Right ventricle myocardium inferior (tissue), 1 donor: ENCODE measurements at places on chromosomes 7 and 10. TPM values are rescaled to one million over a fixed set of nuclear protein-coding genes. Genes with fewer than 3 reads are reported as not detected.

Gene FGL2
- 13.0 TPM for total RNA-seq

Gene MRLN
- not detected for total RNA-seq

Gene PSMC2
- 131 TPM for total RNA-seq

Gene TSPAN15
- total RNA-seq = 11.8 TPM

Gene SLC26A5
- not detected for total RNA-seq

Gene NANOS1
- 16.0 TPM for total RNA-seq

Gene CPN1
- total RNA-seq = not detected

Gene NPC1L1
- 0.05 TPM for total RNA-seq

Gene ENKUR
- total RNA-seq = not detected

Gene CPSF4
- total RNA-seq = 18.9 TPM

Gene ADGRA1
- not detected for total RNA-seq

Gene GPR15LG
- total RNA-seq = not detected

Gene OGDHL
- 1.9 TPM for total RNA-seq

Gene CASP2
- total RNA-seq = 11.8 TPM

Gene GBX1
- 2.4 TPM for total RNA-seq

- DNase-seq = no peak
Observed at GRCh38 chr7:111104710-111105109, 13.8 kb downstream of the LRRN3 start.

- no peak for DNase-seq
Observed at GRCh38 chr10:3959370-3960325, 174.6 kb upstream of the KLF6 start.

DNA sequence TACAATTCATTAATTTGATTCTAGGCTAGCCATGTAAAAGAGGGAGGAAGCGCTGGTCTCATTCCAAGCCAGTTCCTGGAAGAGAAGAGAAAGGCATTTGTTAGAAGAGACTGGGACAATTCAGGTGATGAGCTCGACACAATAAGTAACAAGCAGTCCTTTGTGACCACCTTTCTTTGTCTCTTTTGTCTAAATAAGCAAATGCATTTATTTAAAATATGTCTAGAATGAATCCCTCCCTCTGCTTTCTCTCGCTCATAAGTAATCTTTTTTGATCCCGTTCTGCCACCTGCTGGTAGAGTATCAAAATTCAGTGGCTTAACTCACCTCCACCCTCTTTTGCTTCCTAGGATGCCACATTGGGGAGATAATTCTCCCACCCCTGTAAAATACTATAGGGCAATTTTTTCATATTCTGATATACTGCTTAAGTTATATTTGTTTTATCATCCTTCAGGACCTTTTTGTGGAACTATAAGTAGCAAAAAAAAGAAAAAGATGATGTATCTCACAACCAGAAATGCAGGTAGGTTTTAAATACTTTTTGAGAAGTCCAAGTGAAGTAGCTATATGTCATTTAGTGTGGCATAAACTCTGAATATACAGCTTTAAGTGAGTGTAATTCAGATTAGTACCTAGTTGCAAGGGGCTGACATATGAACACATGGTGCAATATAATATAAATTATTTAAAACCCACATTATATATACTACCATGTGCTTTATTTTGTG, 91.5 kb downstream of the GSDME start:
- DNase-seq = no peak

DNA sequence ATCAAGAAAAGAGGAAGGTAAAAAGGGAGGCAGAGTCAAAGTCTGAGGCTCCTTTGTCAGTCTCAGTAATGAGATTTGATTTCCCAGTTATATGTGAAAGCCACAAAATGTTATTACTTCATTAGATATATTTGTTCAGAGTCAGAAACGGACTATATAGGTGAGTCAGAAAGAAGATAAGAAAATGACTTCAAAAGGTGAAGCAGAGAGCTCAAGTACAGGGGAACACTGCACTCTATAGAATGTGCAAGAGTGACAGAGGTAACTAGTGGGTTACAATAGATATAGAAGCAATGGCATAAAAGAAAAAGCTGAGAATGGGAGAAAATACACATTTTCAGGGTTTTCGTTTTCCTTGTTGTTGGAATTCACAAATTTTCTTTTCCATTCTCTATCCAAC, 43.3 kb downstream of the DGKB start:
- DNase-seq = no peak

DNA sequence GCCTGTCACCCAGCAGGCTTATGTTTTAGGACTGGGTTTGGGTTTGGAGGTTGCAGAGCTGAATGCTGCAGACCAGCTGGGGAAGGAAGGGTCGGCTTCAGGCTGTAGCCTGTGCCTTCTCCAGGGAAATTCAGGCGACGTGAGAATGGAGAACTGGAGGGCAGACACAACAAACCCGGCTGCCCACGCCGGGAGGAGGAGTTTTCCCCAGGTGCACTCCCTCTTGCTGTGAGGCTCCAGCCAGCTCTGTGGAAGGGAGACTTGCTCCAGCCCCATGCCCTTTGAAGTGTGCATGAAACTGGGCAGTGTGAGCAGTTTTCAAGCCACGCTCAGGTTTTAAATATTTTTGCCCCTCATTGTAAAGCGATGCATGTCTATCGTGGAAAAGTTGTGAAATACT, 279.1 kb downstream of the CCSER2 start:
- DNase-seq = no peak

GRCh38 chr10:116760919-116761318, 18.6 kb upstream of the HSPA12A start:
- no peak for DNase-seq

DNA sequence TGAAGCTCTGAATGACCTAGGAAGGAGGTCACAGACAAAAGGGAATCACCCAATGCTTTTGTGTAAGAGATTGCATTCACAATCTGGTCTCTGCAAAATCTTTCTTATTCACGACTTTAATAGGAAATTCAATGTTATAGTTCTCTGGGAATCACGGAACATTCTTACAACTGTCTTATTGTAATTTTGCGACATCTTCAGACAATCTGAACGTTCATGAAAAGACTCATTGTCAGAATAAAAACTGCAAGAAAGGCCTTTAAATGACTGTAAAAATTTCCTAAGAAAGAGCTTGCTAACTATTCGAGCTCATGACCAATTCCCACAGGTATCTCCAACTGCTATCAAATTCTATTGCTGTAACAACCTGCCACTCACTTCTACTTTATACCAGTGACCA, 130.7 kb downstream of the DGKI start:
- DNase-seq = no peak

GRCh38 chr7:37218956-37219355, 229.7 kb downstream of the ELMO1 start:
- DNase-seq = no peak

- no peak for DNase-seq
Observed at GRCh38 chr7:111842491-111842890, 280.2 kb upstream of the IMMP2L start.

- no peak for DNase-seq
Observed at GRCh38 chr10:78747401-78748234, 321.1 kb upstream of the ZMIZ1 start.

- DNase-seq = no peak
Observed at GRCh38 chr10:12025591-12025990, 17.0 kb downstream of the UPF2 start.

GRCh38 chr10:124521429-124521871, 59.8 kb downstream of the LHPP start:
- no peak for DNase-seq

DNA sequence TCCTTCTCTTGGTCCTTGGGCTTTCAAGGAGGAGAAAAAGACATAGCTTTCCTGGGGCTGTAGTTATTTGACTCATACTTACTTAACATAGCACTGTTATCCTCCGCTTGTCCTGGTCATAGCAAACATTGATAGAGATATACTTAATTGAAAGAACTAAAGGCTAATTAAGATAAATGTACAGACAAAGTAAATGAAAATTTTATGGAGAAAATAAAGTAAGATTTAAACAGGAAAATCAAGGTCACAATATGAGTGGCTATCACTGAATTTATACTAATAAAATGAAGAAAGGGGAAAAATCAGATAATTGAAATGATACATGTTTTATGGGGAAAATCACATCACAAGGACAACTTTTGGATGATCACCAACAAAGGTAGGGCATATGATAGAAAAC, 849.7 kb downstream of the GRM8 start:
- no peak for DNase-seq

- no peak for DNase-seq
Observed at GRCh38 chr7:128036226-128036940, 5.1 kb upstream of the LRRC4 start.

DNA sequence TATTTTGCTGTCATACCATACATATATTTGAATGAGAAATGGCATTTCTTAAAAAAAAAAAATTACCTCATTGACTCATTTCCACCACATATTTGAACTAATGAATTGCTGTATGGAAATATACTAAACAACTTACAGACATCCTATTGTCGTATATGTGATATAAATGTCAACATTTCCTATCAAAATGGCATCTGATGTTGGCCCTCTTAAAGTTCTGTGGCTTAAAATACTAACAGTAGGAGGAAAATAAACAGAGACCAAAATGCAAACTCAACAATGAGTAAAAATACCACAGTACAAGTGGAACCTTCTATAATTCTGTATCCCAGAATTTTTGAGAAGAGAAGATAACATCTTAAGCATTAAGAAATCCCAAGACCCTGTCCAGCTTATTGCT, 405.6 kb upstream of the GALNT17 start:
- DNase-seq = no peak

- no peak for DNase-seq
Observed at GRCh38 chr7:122310119-122311021, 5.8 kb upstream of the FEZF1 start.

- DNase-seq = no peak
Observed at GRCh38 chr7:21568762-21569161, 25.9 kb downstream of the DNAH11 start.

DNA sequence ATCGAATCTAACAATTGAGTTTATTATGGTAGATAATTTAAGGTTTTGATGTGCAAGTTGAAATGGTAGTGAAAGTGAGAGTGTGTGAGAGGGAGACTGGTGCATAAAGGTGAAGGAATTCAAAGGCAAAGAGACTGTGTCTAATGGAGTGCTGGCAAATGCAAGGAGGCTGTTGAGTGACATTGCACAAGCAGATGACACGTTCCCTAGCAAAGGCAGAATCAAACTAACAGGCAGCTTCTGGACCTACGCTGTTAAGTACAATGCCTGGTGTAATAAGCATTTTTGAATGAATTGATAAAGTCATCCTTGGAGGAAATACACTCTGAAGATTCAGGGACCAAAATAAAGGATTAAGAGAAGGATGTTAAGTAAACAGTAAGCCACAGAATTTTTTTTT, 11.7 kb upstream of the GPR141 start:
- DNase-seq = no peak

- no peak for DNase-seq
Observed at GRCh38 chr10:21078410-21079329, 181.6 kb upstream of the NEBL start.

GRCh38 chr10:132162021-132162531, 24.7 kb upstream of the DPYSL4 start:
- no peak for DNase-seq

DNA sequence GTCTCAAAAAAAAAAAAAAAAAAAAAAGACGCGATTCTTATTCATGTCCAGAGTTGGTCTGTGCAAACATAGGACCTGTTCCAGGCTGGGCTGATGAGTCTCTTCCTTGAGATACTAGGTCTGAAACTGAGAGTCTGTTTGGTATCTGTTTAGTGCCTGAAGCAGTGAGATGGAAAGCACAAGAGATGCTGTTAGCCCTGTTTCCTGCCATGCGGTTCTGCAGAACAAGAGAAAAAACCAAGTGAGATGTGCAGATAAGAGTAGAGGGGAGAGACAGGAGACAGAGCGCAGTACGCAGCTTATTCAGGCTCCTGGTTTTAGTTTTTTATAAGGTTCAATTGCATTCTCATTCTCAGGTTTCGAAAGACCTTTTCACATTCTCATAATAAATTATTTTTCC, 85.8 kb upstream of the PRKCQ start:
- no peak for DNase-seq

DNA sequence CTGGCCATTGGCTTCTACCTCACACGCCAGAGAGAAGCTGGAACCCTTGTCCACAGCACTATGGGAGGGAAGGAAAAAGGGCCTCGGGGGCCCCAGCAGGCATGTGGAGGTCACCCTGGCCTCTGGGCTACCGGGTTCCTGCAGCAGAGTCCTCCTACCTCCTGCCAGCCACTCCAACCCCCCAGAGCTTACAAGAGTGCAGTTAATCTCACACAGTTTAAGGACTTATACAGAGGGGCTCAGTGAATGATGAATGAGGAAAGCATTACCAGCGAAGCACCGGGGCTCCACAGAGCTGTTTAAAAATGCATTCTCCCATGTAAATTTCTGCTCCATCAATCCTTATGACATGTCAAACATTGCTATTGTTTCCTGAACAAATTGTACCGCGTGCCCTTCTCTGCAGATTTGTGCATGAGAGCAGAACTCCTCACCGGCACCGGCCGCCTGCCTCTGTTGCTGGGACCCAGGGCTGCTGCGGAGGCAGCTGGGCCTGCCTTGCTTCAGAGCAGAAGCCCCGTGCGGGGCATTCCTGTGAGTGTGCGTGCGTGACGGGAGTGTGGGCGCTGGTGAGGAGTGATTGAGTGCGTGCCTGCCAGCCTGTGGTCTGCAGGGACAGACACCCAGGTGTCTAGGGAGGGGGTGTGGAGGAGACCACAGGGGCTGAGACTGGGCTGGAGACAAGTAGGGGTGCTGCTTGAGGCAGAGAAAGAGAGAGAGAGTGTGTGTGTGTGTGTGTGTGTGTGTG, 52.8 kb downstream of the C10orf105 start:
- no peak for DNase-seq

GRCh38 chr10:13092291-13093102, 7.5 kb upstream of the OPTN start:
- no peak for DNase-seq

DNA sequence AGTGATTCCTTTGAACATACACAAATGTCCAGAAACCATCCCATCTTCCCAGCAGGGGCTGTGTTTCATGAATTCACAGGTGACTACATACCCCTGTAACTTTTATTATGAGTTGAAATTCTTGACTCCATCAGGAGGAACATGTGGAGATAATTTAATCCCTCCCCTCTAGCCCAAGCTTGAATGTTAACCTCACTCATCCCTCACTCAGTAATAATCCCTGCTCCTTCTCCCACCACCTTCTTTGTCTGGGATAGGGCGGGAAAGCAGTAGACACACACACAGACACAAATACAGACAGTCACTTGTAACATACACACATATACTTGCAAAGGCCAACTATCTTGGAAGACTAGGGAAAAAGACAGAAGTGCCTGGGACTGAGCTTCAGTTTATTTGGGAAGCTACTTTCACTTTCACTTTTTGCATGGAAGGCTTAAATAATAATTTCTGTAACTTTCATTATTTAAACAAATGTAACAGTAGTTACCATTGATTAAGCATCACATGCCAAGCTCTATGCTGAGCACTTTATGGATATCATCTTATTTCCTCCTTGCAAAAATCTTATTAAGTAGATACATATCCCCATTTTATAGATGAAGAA, 7.3 kb downstream of the AASS start:
- no peak for DNase-seq
